ENCODE measurements at places on chromosomes 11 and 22.

- DNase-seq: no peak
Observed at GRCh38 chr22:26045051-26045450, 124.2 kb upstream of the SEZ6L start.

DNA sequence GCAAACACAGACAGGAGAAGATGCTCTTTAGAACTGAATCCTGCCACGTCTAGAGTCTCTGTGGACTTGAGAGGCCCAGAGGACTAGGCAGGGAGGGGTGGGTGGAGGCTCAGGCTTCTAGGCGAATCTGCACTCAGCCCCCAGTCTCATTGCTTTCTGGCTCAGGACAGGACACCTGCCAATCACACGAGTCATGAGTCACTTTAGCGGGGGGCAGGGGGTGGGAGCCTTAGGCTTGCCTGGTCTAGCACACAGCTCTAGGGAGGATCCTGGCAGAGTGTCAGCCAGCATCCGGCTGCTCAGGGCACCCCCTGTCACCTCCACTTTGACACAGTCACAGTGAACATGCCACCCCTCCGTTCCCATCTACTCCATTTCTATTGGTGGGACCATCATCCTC is 167.7 kb downstream of the CEP164 start:
- no peak for DNase-seq

DNA sequence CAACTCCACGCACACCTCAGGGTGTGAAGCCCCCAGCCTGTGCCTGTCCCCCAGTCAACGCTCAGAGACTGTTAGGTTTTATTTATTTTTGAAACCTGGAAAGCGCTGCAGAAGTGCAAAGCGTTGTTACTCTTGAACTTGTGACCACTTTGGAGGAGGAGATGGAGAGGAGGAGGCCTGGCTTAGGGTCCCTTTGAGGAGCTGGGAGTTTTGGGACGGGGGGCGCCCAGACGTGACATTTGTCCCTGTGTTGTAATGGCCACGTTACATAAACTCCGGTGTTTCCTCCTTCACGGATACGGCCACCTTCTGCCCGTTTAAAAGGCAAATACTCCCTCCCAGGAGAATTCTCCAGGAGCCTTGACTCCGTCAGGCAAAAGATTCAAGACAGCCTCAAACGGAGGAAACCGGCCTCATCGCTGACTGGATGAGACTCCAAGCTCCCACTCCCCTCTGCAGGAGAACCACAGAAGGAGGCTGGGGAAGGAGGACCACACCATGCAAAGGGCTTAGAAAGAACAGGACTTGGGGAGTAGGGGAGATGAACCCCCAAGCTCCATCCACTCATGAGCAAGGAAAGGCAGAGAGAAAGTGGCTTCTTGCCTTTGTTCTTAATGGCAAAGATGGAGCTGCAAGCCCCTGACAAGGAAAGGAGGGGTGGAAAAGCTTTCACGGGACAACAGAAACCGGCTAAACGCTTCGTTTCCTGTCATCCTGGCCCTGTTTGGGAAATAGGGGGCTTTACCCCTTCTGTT is 630 bp downstream of the PIK3IP1 start:
- DNase-seq: no peak

GRCh38 chr22:46064228-46064965 is 85.9 kb upstream of the PPARA start:
- DNase-seq: no peak

GRCh38 chr22:49475253-49475652 is 352.4 kb downstream of the BRD1 start:
- DNase-seq: no peak

DNA sequence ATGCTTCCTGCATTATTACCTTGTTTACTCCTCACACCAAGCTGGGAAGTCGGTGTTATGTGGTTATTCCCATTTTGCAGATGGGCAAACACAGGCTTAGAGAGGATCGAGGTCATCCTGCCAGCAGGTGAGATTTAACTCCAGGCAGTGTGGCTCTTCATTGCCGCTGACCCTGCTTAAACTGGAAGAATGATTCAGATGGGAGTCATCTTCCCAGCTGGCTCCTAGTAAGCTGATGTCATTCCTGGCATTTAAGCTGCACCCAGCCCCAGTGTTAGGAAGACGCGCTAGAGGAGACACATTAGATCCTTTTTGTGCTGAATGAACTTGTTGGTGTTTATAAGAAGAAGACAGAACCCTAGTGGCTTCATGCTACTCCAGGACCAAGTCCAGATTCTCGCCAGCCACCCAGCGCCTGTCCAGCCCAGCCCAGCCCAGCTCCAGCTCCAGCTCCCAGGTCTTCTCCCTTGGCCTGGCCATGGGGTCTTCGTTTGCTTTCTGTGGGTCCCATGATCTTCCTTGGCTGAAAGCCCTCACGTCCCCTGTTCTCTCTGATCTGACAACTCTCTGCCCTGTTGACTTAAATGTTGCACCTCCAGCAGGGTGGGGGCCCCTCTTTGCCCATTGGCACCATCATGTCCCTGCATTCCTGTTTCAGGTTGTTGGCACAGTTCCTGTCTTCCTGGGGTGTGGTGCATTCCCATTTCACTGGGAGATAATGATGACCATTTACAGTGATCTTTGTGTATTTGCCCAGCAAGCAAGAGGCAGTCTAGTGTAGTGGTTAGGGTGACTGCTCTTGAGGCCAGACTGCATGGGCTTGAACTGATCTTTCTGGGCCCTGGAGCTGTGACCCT is 13.6 kb downstream of the PARVB start:
- DNase-seq: no peak

DNA sequence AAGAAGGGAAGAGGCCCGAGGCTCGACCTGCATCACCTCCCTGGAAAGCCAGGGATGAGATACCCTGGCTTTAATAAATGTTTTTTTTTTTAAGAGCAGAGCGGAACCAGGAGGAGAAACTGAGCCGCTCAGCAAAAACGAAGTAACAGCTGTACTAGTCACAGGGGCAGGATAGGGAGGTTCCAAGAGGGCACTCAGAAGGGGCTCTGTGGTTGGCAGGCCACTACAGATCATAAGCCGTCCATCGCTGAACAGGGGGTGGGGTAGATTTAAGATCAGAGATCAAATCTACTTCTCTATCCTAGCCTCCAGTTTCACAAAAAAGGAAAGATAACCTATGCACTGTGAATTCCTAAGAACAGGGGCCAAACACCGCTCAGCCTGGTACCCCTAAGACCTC is 625 bp downstream of the EIF3D start:
- no peak for DNase-seq

DNA sequence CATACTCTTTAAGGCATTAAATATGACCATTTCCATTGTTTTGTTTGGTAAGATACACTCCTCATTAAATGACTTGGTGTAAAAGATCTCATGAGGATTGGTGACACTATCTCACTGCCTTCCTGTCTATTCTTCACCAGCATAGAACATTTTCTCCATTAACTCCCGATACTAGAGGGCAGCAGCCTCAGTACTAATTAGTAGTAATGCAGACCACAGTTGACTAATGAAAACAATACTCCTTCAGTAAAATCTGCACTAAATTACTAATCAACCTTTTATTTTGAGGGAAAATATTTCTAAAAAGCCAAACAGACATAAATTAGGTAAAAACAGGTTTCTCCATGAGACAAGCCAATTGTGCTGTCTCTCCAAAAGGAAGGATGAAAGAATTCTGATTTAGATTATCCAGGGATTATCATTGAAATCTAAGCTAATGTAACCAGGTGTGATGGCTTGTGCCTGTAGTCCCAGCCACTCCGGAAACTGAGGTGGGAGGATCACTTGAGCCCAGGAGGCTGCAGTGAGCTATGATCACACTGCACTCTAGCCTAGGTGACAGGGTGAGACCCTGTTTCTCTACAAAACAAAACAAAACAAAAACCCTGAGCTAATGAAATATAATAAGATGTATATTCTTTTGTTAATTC is 9.4 kb downstream of the PGM2L1 start:
- peak; percentile 28 for DNase-seq

DNA sequence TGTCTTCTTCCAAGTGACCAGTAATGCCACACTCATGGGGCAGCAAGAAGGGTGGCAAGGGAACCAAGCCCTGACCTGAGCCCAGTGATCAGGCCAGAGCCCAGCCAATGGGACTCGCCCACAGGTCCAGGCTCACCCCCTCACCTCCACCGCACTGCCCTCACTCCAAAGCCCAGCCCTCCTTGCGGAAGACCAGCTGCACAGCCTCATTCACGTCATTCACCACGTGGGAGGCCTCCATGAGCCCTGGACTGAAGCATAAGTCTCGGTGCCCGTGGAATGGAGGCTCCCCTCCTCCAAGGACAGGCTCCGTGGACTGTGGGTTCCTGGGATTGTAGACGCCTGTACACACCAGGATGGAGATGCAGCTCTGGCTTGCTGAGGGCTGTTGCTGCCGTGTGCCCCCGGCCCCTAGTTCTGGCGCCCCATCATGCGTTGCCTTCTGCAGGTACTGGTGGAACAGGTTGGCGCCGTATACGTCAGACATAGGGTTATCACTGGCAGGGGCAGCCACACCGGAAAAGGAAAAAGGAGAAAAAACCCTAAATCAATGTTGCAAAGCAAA is 16.8 kb upstream of the TMEM121B start:
- no peak for DNase-seq
